ENCODE measurements at places on chromosomes 5 and 9. TPM values are rescaled to one million over a fixed set of nuclear protein-coding genes. Genes with fewer than 3 reads are reported as not detected.

The KCNN2 gene
- 0.33 TPM for total RNA-seq

The ACSL6 gene
- total RNA-seq: 0.39 TPM

The PCDHGB2 gene
- 2.4 TPM for total RNA-seq

The CCDC187 gene
- total RNA-seq: not detected

The SPINK7 gene
- total RNA-seq: not detected

The RORB gene
- under 0.01 TPM for total RNA-seq

The MYO10 gene
- 20.4 TPM for total RNA-seq

The MYOT gene
- not detected for total RNA-seq

The STKLD1 gene
- total RNA-seq: 2.7 TPM

The ITK gene
- total RNA-seq: not detected

The MCC gene
- 6.0 TPM for total RNA-seq

The KCNT1 gene
- not detected for total RNA-seq
